ENCODE measurements at places on chromosomes 6 and 20.

- DNase-seq = no peak
Measured at GRCh38 chr6:147046141-147046877, 157.9 kb upstream of the STXBP5 start.

GRCh38 chr20:47111576-47111975 is 216.9 kb downstream of the EYA2 start:
- no peak for DNase-seq

DNA sequence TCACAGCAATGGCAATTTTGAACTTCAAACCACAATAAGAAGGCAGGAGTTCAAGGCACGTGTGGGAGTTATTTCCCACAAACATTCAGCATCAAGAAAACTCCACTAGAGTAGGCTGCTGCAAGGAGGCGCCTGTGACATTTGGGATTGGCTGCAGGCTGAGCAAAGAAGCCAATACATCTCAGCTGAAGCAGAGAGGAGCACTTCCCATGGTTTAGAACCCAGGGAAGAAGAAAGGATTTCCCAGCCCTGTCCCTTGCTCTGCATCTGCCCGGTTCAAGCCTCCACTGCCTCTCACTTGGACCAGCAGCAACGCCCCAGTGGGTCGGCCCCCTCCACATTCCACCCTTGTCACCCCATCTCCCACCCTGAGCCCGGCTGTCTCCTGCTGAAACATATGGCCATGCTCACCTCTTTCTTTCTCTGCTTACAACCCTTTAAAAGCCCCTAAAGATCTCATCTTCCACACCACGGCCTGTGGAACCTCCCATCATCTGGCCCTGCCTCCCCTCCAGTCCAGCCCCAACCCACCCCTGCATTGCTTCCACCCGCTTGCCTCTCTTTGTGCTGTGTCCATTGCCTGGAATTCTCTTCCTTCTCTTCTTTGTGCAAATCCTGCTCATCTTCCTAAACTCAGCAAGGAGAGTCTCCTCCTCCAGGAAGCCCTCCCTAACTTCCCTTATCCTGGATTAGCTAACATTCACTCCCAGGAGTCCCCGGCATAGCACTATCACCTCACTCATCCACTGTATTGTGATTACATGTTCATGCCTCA is 128.3 kb downstream of the ANKRD60 start:
- no peak for DNase-seq

GRCh38 chr6:52299653-52300052 is 15.1 kb upstream of the MCM3 start:
- DNase-seq = no peak

GRCh38 chr6:55917751-55918415 is 42.5 kb upstream of the BMP5 start:
- no peak for DNase-seq

DNA sequence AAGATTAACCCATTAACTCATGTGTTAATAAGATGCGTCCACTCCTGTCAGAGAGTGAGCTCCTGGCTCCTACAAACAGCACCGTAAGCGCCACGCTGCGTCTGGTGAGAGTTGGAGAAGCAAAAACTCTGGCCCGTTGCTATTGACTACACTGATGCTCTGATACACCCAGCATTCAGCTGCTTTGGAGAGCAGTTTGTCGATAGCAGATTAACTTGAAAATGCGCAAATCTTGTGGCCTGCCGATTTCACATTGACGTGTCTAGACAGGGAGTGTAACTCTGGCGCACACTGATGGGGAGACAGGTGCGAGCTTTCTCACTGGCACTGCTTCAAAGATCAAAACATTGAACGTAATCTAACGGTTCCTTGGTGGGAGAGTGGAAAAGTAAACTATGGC is 151.7 kb upstream of the RPS6KA2 start:
- DNase-seq = no peak

DNA sequence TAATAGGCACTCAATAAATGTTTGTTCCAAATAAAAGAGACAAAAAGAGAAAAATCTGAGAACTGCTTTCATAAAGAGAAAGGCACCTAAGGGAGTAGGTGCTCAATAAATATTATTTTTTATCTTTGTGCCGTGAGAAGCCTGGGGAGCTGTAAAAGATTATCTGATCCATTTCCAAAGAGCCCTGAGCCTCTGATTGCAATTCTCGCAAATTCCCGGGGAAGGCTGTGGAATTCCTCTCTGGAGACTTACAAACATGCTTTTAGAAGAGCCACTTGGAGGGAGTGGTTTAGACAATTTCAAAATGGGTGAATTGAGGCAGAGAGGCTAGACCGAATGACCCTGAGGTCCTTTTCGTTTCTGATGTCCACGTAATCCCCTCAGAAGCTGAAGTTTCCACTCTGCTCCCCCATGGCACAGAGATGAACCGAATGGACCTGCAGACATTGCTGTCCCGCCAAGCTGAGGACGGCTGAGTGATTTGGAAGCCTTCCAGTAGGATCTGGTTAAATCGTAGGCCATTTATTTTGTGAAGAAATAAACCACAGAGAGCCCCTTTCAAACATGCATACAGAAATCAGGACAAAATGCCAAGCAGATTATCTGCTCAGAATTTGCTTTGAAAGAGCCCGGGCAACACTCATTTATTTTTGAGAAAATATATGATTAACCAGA is 77.8 kb downstream of the PKHD1 start:
- DNase-seq = no peak

DNA sequence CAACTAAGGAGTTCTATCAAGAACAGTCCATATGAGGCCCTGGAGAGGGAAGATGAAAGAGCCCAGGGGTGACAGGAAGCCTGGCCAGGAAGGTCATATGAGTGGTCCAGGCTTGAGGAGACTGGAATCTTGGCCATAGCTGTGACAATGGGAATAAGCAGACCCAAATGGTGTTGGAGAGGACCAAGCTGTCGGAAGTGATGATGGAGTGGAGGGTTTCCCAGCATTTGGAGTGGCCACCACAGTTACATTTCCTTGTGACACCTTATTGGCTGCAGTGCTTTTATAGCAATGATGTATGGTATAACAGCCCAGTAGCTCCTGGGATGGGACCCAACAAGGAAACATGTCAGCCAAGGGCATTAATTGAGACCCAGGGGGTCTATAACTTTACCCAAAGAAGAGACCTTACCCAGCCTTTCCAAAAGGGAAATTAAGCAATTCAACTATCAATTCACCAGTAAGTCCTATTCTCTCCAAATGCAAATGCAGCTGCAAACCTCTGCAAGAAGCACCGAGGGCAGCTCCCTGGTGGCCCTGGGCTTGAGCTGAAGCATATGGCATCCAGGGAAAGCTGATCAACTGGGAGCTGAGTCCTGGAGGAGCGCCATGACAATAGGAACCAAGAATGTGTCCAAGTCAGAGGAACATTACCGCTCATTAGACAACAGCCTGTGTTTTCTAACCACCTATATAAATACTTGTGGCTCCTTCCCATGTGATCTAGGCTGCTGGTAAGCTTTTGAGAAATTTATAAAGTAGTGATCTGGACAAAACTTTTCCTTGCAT is 219.4 kb downstream of the SOD2 start:
- DNase-seq = no peak

DNA sequence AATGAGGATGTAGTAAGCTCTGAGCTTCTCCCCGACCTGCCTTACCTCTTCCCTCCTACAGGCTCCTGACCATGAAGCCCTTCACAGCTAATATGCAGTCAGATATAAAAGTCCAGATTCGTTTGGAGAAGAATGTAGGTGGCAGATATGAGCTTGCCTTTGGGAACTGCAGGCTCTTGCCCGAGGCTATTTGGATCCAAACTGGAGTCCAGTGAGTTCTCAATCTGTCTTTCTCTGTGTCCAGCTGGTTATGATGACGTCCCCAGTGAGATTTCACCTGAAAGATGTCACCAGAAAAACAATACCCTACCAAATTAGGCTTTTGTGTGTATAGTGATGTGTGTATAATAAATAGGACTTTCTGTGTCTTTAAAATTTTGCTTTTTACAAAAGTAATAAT is 14.7 kb upstream of the BPIFA3 start:
- DNase-seq = no peak

- DNase-seq = no peak
Measured at GRCh38 chr6:4460586-4461475, 315.4 kb upstream of the CDYL start.

DNA sequence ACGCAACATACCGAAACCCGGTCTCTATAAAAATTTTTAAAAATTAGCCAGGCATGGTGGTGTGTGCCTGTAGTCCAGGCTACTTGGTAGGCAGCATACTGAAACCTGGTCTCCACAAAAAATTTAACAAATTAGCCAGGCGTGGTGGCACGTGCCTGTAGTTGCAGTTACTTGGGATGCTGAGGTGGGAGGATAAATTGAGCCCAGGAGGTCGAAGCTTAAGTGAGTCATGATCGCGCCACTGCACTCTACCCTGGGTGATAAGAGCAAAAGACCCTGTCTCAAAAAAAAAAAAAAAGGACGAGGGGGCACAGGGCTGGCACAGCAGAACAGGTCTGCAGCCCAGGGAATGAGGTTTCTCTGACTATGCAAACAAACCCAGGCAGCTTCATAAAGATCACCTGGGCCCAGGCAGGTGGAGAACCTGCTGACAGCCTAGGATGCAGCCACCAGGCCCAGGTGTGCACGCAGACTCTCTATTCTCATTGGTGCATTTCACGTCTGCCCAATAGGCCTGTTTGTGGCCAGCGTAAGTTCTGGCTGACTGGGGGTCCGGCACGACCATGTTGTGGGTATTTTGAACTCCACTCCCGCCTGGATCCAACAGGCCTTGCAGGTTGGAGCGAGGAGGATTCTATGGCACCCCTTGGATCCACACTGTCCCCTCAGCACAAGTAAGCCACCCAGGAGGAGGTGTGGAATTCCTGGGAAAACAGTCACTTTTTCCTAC is 204.5 kb downstream of the PREX1 start:
- no peak for DNase-seq

DNA sequence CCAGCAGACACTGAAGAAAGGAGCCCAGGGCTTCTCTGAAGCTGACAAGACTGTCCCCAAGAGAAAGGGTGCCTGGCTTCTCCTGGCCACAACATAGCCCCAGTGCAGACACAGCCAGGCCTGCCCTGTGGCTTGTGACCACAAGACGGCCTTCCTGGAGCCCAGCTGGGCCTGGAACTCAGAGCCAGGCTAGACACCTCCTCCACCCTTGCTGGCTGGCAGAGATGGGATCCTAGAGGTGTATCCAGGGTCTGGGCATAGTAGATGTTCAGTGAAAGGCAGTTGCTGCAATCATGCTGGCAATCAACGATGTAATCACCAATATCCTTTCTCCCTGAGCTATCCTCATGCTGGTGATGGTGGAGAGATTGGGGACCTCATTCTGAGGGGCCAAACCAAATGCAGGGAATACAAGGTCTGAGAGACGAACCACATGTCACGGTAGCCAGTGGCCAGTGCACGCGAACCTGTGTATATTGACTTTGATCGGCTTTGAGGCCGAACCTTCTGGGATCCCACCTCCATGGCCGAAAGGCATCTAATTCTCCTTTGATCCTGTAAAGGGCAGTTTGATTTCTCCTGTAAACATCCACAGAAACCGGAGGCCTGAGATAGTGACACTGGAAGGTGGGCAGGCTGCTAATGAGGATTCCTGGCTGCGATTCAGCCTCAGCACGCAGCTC is 115.2 kb downstream of the PSMB1 start:
- DNase-seq = no peak

DNA sequence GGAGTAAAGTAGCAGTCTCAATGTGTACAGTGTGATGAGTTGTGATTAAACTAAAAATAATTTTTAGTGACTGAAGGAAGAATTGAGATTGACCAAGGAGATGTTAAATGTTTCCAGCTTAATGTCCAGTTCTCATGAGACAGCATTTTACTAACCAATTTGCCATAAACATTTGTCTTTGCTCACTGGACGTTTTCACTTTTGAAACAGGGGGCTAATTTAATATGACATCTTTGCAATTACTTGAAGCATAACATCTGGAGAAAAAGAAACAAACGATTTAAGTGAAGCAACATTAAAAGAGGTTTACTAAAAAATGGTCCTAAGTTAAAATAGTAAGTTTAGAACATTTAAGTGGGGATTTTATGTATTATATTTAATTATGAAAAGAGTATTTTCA is 443.8 kb downstream of the BCKDHB start:
- no peak for DNase-seq

GRCh38 chr6:14883921-14884320 is 361.9 kb upstream of the JARID2 start:
- DNase-seq = no peak

DNA sequence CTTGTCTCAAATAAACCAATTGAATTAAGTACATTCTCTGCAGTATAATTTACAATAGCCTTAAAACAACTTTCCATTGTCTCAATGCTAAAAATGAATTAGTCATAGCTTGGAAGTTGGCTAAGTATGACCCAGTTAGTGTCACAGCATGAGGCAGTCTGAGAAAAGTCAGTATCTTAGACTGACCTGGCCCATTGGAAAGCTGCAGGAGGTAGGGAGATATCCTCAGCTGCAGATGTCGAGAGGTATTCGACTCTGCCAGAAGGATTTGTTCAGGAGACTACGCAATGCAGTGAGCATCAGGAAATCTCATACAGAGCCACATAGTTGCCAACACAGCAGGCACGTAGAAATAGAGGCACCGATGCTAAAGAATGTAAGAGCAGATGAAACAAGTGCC is 350.9 kb upstream of the NRSN1 start:
- no peak for DNase-seq

DNA sequence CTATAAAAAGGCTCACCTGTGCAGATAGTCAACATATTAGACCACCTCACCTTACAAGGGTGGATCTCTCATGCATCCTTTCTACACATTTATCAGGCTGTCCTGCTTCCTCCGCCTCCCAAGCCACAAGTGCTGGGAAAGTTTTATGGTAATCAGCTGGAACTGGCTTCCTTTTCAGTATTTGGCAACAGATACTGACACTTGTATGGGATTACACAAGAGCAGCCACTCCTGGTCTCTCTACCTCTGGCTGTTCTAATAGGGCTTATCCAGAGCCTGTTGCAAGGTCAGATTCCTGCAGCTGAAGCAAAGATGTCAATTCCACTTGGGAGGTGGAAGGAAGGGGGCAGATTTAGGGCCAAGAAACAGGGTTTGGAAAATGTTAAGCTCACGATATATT is 503 bp upstream of the GPLD1 start:
- DNase-seq = no peak

DNA sequence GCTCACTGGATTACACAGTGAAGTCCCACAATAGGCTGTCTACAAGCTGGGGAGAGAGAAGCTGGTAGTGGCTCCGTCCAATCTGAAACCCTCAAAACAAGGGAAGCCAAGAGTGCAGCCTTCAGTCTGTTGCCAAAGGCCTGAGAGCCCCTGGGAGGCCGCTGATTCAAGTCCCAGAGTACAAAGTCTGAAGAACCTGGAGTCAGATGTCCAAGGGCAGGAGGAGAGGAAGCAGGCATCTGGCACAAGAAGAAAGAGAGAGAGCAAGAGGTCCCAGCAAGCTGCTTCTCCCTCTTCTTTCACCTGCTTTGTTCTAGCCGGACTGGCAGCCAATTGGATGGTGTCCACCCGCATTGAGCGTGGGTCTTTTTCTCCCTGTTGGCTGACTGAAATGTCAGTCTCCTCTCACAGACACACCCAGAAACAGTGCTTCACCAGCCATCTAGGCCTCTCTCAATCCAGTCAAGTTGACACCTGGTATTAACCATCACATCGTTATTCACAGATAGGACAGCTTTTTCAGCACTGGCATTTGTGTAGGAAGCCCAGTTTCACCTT is 51.2 kb downstream of the CRYBG1 start:
- no peak for DNase-seq

GRCh38 chr6:147507162-147508041 is 1.1 kb upstream of the SAMD5 start:
- DNase-seq = peak; percentile 37

- no peak for DNase-seq
Measured at GRCh38 chr20:43736588-43737158, 9.9 kb upstream of the GTSF1L start.
